ENCODE measurements at places on chromosomes 6 and 20.

- no peak for DNase-seq
- no peaks in the 10 kb centered on the region for H3K27me3 ChIP-seq
- no peak overlapping the region for H3K27ac ChIP-seq
Observed at GRCh38 chr6:303948-304558, 11.8 kb downstream of the DUSP22 start.

GRCh38 chr6:70385901-70386300 lies 27.4 kb upstream of the FAM135A start:
- H3K27me3 ChIP-seq, result no peaks in the 10 kb centered on the region
- no peak for DNase-seq
- H3K27ac ChIP-seq, result no peak overlapping the region
- no peaks in the 10 kb centered on the region for H3K4me1 ChIP-seq
- no peaks in the 10 kb centered on the region for H3K36me3 ChIP-seq
- H3K4me3 ChIP-seq, result no peak overlapping the region

DNA sequence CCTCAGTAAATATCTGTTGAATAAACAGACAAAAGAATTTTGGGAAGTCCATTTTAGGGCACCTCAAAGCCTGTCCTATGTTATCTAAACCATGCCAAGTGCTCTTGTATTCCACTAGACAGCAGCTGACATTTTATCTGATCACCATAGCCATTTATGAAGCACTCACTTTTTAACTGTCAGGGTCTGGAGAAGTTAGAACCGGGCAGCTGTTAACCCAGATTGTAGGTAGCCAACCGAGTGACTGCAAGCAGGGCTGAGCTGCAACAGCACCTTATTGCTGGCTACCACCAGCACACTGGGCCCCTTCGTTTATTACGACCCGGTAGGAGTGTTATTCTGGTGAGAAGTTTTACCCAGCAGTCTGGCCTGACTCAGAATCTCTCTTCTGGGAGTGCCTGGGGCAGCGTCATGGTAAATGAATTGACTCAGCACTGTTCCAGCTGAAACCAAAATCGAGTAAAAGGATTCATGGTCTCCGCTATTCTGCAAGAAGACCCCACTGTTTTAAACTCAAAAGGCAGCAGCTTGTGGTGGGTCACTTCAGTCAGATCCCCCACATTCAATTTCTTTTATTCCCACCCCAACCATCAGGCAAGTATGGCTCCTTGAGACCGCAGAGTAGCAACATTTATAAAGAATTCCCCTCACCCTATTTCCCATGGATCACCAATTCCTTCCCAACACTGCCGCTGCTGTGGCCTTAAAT lies 1.7 kb downstream of the UBE2V1 start:
- no peaks in the 10 kb centered on the region for H3K27me3 ChIP-seq
- DNase-seq, result no peak

GRCh38 chr20:44080646-44081267 lies 106.2 kb downstream of the JPH2 start:
- no peak for DNase-seq
- no peaks in the 10 kb centered on the region for H3K27me3 ChIP-seq
- no peaks in the 10 kb centered on the region for H3K36me3 ChIP-seq
- H3K27ac ChIP-seq, result no peak overlapping the region
- H3K4me3 ChIP-seq, result no peak overlapping the region
- no peaks in the 10 kb centered on the region for H3K4me1 ChIP-seq
